ENCODE measurements at places on chromosomes 11 and 22.

DNA sequence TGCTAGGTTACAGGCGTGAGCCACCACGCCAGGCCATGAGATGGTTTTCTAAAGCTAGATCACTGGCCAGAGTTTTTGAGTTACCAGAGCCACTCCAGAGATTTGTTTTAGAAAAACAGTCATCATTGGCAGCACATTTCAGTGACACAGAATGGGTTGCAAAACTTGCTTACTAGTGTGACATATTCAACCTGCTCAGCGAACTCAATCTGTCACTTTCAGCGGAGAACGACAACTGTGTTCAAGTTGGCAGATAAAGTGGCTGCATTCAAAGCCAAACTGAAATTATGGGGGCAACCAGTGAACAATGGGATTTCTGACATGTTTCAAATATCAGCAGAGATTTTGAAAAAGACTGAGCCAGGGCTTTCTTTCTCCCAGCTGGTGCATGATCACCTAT lies 456.3 kb upstream of the ISX start:
- DNase-seq: no peak

DNA sequence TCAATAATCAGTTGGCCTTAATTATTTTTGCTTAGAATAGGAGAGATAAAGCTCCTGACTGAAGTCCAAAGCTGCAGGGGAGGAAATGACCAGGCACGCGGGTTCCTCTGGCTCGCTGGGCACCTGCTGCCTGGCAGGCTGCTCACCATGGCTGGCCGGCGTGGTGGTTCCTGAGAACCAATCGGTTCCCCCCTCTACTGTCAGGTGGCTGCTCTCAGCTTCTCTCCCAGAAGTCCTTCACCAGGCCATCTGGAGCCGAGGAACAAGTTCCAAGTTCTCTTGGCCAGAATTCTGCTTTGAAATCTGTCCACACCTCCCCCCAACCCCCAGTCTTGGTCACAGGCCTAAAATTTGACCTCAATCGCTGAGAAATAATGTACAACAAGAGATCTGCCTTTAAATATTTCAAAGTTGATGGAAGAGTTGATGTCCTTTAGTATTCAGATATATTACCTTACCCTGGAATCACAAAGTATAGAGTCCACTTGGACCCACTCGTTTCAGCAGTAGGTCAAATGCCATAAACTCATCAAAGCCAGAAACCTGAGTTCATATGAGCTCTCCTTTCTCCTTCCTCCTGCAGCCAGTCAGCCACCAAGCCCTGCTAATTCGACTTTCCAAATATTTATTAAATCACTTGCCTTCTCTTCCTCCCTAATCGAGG lies 25.2 kb downstream of the EXPH5 start:
- no peak for DNase-seq

- DNase-seq: no peak
Observed at GRCh38 chr11:59226396-59226795, 13.7 kb upstream of the MPEG1 start.

- DNase-seq: no peak
Observed at GRCh38 chr11:42631220-42631843, 680.5 kb upstream of the API5 start.

- peak; percentile 90 for DNase-seq
Observed at GRCh38 chr11:65640483-65641296, 2.8 kb downstream of the SIPA1 start.

DNA sequence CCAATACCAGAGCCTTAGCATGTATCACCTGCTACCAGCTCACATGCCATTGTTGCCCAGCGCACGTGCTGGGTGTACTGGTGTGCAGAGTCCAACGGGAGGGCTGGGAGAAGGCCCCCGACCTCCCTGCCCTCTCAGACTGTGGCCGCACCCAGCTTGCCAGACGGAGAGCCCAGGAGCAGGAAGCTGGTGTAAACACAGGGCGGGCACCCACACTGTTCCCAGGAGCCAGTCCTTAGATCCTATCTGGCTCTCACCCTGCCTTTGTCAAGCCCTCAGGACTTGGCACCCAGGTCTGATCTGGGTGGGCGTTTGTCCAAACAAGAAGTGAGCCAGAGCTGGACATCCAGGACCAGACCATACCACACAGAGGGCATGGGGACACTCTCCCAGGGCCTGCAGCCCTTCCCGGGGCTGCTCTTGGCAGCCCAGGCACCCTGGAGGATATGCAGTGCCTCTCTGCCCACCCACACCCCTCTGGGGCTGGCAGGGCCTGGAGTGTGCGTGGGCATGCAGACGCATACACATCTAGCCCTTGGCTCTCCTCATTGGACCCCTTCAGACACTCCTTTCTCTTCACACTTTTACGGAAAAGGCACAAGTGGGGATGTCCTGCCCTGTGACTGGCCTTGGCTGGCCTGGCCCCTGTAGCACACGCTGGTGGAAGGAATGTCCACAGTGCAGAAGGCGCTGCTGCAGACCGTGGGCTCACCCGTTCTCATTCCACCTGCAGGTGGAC lies 19.9 kb upstream of the CLDN5 start:
- DNase-seq: no peak
